Thymus (tissue), 14 donors: ENCODE measurements at places on chromosomes 2 and 18. TPM values are rescaled to one million over a fixed set of nuclear protein-coding genes. Genes with fewer than 3 reads are reported as not detected.

- DNase-seq: no peak
Observed at GRCh38 chr2:203739351-203739750, 32.9 kb downstream of the CD28 start.

IHH gene
- 0.05 TPM for total RNA-seq

SP9 gene
- total RNA-seq: not detected

DNA sequence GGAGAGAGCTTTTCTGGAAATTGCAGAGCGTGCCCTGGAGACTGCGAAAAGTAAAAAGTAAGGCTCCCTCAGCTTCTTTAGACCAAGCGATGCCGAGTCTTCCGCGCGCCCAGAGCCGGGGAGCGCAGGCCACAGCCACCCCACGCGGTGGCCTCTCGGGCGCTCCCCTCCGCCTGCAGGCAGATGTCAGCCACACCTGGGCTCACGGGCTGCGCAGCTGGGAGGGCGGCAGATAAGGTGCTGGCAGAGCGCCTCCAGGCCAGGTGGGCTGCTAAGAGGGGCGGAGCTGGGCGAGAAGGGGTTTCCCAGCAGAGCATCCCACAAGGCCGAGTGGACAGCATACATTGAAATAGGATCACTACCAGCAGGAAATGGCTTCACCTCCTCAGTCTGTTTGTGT lies 81.7 kb downstream of the ARHGEF4 start:
- no peak for DNase-seq

CELF4 gene
- 0.05 TPM for total RNA-seq

DNA sequence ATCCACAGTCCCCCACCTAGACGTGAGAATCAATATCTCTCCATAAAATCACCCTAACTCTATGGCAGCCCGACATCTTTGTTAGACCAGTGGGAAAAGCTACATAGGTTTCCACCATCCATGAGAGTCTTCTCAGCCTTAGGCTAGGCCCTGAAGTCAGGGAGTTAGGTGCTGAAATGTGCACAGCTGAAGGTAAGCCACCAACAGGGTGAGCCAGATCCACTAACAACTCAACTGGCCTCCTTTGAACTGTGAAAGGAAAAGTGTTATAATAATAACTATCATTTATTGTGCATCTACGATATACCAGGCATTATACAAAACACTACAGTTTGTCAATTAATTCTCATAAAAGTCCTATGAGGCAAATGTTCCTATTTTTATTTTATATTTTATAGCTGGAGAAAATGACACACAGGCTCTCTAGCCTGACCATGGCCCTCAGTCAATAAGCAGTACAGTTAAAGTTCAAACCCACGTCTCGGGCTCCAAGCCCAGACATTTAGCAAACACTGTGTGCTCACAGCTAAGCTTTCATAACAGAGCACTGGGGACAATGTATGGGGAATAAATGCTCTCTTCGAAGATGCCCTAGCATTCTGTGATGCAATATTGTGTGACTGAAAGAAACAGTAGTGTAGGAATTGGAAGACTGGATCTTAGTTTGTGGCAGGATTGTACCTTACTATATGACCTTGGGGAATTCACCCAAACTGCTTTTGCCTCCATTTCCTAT lies 11.2 kb upstream of the CYP27C1 start:
- no peak for DNase-seq

GRCh38 chr2:6535572-6535971 lies 330.1 kb downstream of the CMPK2 start:
- DNase-seq: no peak

DNAJC5G gene
- not detected for total RNA-seq

GPR17 gene
- under 0.01 TPM for total RNA-seq

DNA sequence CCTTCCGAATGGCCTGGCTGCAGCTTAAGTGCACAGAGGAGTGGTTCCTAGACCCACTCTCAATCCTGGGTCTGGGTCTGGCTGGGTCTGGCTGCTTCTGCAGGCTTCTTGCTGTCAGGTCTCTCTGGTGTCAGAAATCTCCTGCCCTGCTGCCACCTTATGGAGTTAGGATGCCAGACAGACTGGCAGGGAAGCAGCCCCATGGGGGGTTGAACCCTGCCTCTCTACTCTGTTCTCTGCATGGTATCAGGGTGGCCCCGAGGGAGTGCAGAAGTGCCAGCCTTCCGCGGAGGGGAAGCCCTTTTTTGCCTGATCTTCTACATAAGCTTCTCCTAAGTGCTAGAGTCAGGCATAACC lies 89.4 kb downstream of the ZCCHC2 start:
- no peak for DNase-seq

GRCh38 chr2:201882353-201883090 lies 76.2 kb downstream of the CDK15 start:
- DNase-seq: no peak

- no peak for DNase-seq
Observed at GRCh38 chr2:72932045-72932740, 14.9 kb downstream of the EMX1 start.

DNA sequence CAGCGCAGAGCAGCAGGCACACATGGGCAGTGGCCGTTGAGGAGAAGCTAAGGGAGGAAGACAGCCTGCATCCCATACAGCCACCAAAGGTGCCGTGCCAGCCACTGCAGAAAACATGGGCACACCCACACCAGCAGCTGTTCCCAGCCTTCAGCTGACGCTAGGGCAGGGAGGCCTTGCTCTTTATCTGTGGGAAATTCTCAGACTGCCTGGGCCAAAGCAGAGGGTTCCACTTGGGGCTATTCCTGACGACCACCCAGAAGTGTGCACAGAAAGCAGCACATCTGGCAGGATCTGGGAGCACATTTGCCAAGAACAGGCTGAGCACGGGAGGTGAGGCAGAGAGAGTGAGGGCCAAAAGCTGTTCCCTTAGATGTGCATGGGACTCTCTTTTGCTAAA lies 101.3 kb upstream of the SOX11 start:
- DNase-seq: no peak

NAT8 gene
- not detected for total RNA-seq

TRABD2A gene
- 1.6 TPM for total RNA-seq

VWA3B gene
- total RNA-seq: 3.2 TPM
